ENCODE measurements at places on chromosomes 11 and 22.

- DNase-seq = no peak
Measured at GRCh38 chr22:36737776-36738175, 34.2 kb upstream of the CACNG2 start.

- peak; percentile 83 for DNase-seq
Measured at GRCh38 chr11:15707971-15708370, 593.2 kb downstream of the INSC start.

DNA sequence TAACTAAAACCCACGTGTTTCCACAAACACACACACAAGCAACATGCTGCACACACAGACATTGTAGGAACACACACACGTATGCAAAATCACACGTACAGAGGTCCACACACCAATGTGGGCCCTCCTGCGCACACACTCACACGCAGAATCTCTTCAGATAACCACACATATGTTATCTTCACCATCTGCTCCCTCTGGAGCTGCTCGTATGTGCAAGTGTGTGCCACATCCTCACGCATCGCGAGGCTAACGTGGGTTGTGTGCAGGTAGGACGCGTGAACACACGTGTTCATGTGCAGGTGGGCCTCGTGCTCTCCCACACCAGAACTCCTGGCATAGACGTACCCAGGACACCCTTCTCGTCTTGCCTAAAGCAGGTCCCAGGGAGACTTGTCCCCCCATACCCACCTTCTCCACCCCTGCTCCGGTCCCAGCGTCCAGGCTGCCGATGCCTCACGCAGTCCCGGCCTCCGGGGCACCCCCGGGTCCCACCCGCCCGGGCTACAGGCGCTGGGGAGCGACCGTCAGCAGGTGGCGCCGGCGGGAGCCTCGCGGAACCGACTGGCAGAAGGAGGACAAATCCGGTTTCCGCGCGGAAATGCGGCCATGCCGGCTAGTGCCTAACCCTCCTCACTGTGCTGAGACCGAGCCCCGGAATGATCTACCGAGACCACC is 10.3 kb upstream of the IGSF9B start:
- DNase-seq = peak; percentile 6

DNA sequence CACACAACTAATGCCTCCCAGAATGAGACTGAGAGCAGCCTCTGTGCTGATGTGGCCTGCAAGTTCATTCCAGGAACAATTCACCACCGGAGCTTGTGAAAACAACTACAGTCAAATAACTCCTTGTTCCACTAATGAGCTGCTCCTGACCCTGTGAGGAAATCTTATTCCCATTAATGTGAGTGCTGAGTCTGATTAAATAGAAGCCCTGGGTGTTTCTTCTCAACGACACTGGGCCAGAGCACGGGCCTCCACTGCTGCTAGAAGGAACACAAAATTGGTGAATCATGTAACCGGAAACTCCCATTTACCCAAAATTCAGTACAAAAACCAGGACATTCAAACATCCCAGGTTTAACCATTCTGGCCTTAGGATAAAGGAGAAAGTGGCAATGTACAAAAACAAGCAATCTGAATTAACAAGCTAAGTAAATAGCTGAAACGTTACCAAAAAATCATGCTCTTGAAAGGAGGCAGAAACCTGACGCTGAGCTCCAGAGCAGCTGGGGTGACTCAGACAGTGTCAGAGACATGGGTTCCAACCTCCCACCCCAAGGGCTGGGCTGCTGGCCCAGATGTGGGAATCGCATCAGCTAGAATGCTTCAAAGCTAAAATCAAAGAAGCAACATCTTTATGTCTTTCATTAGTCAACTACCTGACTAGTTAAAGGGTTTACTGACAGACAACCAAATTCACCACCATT is 26.7 kb downstream of the SERGEF start:
- no peak for DNase-seq

- no peak for DNase-seq
Measured at GRCh38 chr11:96204721-96205459, 138.1 kb downstream of the MAML2 start.

DNA sequence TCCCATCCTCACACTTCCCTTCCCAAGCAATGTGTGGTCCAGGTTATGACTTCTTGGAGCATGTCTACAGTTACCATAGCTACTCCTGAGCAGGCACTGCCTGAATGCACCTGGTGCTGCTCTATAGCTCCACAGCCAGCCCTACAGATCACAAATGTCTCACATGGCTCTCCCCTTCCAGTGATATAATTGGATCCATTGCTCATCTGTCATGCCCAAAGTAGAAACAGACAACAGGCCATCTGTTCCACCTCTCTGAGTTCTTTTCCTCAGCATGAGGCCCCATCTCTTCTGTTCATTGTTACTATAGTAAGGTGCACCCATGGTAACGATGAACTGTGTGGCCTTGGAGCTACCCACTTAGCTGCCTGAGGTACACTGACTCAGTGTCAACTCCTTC is 320.3 kb upstream of the ZC3H12C start:
- DNase-seq = no peak

DNA sequence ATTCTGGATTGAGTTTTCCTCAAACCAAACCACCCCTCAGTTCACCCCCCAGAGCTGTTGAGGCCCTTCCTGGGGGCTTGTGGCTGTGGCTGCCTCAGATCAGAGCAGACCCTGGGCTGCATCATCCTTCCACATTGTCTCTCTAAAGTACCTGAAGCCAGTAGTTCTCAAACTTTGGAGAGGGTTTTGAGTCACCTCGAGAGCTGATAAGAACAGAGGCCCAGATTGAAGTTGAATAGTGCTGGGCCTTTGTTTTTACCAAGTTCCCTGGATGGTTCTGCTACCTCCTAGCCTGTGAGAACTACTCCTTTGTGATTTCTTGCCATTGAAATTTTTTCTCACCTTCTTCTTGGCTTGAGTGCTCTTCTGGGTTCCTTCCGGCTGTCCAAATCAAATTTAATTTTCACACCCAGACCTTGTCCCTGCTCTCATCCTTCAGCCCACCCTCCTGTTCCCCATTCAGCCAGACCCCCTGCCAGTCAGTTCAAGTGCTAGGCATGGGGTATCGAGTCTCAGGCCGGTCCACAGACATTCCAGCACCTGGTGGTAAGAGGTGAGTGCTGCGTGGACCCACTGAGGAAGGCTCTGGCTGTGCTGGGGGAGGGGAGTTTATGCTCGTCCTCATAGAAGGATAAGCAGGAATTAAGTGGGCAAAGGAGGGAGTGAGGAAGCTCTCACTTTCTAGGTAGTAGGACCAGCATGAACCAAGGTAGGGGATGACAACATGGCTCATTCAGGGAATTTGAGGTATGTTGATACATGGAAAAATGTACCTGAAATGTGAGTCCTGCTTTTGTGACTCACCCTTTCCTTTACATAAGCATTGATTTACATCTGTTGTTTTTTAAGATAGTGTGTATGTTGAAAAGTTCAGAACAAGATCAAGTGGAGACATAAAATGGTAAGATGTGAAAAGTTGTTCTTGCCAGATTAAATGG is 116.5 kb downstream of the PTPRJ start:
- DNase-seq = no peak

DNA sequence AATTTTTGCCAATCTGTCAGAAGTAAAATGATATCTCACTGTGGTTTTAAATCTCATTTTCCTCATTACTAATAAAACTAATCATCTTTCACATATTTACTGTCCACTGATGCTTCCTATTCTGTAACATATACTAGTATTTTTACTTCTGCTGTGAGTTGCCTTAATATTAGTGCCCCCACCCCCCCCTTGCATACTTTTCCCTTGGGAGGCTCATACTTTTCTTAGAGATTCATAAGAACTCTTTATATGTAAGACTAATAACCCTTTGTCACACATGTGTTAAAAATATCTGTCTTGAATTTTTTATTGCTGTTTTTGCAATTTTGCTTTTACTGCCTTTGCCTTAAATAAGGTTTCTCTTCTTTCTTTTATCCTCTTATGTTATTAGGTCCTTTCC is 87.2 kb downstream of the PHF21A start:
- DNase-seq = no peak

DNA sequence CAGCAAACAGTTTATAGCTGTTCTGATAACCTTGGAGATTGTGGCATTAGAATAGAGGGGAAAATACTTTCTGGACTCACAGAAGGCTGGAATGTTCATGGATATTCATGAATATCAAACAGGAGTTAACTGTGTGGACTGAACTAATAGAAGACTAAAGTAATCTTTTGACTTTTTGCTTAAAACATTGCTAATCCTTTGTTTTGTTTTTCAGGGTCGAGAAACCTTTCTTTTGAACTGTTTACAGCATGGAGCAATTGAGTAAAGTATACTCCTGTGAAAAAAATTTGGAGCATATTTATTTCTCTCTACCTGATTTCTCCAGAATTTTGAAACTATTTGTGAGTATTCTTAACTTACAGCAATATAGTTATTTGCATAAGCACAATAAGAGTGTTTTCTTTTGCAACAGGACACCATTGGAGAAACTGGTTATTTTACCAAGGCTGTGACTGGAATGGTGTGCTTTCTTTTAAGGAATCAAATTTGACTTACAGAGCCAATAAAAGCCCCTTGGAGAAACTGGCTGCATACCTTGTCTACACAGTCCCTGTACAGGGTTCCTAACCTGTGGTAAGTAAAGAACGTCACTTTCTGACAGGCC is 821.6 kb downstream of the TBC1D22A start:
- no peak for DNase-seq

- DNase-seq = peak; percentile 1
Measured at GRCh38 chr11:77821349-77821851, 456 bp downstream of the AAMDC start.

- no peak for DNase-seq
Measured at GRCh38 chr11:120973501-120973900, 50.4 kb upstream of the TBCEL start.

DNA sequence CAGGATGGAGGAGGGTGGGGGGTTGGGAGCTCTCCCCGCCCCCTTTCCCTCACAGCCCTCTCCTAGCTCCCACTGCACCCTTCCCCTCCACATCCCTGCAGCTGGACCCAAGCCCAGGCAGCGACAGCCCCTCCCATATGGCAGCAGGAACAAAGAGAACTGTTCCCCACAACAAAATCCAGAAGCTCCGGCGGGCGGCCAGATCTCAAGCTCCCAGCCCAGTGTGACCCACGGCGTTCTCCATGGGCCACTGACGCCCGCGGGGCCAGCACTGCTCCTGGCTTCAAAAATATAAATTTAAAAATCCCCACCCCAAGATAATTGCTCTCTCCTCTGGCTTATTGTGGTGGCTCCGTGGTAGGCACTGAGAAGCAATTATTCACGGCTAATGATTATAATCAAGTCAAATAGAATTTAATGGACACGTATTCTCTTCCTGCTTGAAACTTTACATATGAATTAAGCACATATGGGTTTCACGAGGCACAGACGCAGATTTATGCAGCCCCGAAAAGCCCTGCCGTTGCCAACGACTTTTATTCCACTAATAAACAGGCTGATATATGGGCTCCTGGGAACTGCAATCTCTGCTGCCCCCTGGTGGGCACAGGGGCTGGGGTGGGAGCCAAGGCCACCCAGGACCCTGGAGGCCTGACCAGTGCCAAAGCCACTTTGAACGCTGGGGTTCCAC is 17.5 kb downstream of the MACROD1 start:
- DNase-seq = peak; percentile 68

GRCh38 chr11:10927538-10927937 is 69.7 kb upstream of the ZBED5 start:
- no peak for DNase-seq

GRCh38 chr11:1766719-1767398 is 3.1 kb upstream of the CTSD start:
- no peak for DNase-seq

DNA sequence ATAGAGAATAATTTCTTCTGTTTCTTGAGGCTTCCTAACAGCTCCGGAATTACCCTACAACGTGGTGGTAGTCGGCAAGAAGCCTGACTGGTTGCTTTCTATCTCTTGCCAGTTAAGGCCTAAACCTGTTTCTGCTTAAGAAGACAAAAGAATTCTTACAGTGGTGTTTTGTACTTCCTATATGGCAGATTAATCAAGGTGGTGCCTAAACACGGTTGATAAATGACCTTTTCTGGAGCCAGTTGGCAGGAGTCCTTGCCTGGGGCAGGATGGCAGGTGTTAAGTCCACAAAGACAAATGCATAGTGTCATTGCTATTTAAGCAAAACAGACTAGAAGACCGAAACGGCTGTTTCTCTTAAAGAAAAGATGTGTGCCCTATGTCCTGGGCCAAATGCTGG is 9.9 kb downstream of the GVQW3 start:
- no peak for DNase-seq

GRCh38 chr11:94799726-94800125 is 31.6 kb downstream of the AMOTL1 start:
- DNase-seq = no peak

- DNase-seq = no peak
Measured at GRCh38 chr11:10125522-10126133, 168.4 kb downstream of the SBF2 start.

GRCh38 chr11:126525702-126526101 is 170.2 kb downstream of the ST3GAL4 start:
- DNase-seq = peak; percentile 15

DNA sequence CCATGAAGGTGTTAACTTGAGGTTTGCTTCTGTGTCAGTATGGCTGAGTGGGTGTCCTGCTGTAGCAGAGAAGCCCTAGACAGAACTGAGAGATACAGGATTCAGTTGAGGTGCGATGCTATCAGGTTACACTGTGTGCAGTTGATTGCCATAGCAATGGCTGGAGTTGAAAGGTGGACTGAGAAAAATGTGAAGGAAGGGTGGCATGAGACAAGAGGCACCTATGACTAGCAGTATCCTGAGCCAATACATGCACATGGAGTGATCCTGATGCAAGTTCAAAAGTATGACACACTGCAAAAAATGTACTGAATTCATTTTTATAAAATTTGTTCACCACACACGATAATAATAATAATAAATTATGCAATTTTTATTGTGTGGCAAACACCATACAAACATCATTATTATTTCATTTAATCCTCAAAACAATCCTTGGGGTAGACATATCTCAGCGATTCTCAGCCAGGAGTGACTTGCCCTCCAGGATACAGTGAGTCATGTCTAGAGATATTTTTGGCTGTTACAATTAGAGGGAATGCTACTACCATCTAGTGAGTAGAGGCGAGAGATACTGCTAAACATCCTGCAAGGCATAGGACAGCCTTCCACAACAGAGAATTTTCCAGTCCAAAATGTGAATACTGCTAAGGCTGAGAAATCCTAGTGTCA is 3.9 kb upstream of the PIWIL4 start:
- DNase-seq = peak; percentile 28

- no peak for DNase-seq
Measured at GRCh38 chr11:131331546-131331945, 38.9 kb upstream of the NTM start.

GRCh38 chr11:127803755-127804154 is 783.6 kb downstream of the ETS1 start:
- no peak for DNase-seq

DNA sequence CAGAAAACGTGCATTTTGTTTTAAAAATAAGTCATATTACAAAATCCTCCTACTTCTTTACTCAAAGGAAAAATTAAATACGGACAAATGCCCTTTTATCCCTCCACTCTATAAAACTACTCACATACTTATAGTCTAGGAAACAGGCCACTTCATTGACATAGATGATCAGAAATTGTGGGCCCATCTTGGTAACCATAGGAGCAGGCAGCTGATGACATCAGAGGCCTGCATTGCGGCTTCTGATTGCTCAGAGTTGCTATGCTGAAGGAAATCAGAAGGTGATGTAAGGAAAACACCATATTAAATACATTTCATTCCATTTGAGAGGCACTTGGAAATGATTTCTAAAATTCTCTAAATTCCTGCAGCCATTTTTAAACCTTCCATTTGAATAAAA is 27.0 kb downstream of the FAM76B start:
- no peak for DNase-seq

GRCh38 chr11:124897674-124898262 is at the start of gene ROBO4:
Gene ROBO4 (minus strand): TSS chr11:124897865. CDS start chr11:124897795, 70 bp downstream.
- no peak for DNase-seq

GRCh38 chr11:12893787-12894672 is 115.1 kb upstream of the RASSF10 start:
- DNase-seq = peak; percentile 68

GRCh38 chr11:26285608-26286007 is 46.3 kb upstream of the ANO3 start:
- no peak for DNase-seq
